ENCODE measurements at places on chromosomes 1 and 21. TPM values are rescaled to one million over a fixed set of nuclear protein-coding genes. Genes with fewer than 3 reads are reported as not detected.

HRNR gene
- not detected for total RNA-seq

TMEM79 gene
- 2.9 TPM for total RNA-seq

C1orf216 gene
- total RNA-seq, result 30.5 TPM

RUNX3 gene
- total RNA-seq, result not detected

SLC9A1 gene
- 16.7 TPM for total RNA-seq

GJA5 gene
- total RNA-seq, result not detected

OR2T33 gene
- total RNA-seq, result not detected

ALX3 gene
- total RNA-seq, result not detected
